ENCODE measurements at places on chromosomes 5 and 9.

DNA sequence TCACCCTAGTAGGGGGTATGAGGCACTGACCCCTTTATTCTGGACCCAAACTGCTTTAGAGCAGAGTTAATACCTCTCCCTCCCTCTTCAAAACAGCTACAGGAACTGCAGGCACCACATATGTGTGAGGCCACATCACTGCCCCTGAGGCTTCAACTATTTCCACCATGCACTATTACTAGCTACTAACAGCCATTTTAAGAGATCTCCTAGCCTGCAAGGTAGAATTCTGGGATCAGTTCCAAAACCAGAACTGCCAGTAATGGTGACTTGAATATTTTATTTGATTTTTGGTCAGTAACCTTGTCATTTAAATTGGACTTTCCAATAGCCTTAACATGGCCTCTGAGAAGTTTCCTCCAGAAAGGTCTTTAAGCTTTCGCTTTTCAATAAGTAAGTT lies 55.3 kb upstream of the FSD1L start:
- no peak for DNase-seq

- no peak for DNase-seq
Observed at GRCh38 chr5:133234911-133235310, 183.1 kb downstream of the HSPA4 start.

GRCh38 chr5:80629281-80629680 lies 25.2 kb upstream of the MSH3 start:
- DNase-seq: no peak

GRCh38 chr9:91316093-91316492 lies 45.6 kb downstream of the AUH start:
- DNase-seq: no peak

DNA sequence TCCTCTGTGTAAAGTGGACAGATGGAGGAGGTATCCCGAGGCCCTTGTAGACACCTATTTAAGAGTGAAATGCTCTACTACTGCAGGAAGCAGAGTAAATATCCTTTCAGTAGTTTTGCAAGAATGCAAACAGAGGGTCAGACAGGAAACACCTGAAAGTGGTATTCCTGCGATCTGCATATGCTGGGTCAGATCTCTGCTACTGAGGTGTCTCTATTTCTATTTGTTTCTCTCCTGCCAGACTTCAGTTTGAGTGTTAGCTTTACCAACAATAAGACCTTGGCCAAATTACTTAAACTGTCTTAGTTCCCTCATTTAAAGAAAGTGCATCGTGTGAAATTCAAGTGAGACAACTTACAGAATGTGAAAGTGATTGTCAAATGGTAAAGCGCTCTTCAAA lies 47.6 kb downstream of the JAKMIP2 start:
- no peak for DNase-seq

Measured in activated CD4-positive, alpha-beta T cell treated with anti-CD3 and anti-CD28 coated beads, Interleukin-2, amount 50 U/mL, for 16 hours (primary cell).